Anterior cingulate cortex (tissue), 58 donors: ENCODE measurements at places on chromosomes 4 and X.

- no peak for DNase-seq
Measured at GRCh38 chr4:74189331-74190043, 31.6 kb downstream of the MTHFD2L start.

DNA sequence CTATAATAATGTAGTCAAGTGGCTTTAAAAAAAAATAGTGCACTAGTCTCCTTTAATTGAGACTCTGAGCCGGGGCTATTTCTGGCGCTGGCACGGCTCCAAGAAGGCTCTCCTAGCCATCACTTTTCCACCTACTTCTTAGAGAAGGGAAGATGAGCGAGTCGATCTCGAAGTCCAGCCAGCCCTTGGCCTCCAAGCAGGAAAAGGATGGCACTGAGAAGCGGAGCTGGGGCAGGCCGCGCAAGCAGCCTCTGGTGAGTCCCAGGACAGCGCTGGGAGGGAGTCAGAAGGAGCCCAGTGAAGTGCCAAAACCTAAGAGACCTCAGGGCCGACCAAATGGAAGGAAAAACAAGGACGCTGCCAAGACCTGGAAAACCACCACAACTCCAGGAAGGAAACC lies 531.9 kb downstream of the MAGEB5 start:
- no peak for DNase-seq

GRCh38 chrX:146755214-146755613 lies 54.4 kb upstream of the CXorf51B start:
- DNase-seq = no peak

DNA sequence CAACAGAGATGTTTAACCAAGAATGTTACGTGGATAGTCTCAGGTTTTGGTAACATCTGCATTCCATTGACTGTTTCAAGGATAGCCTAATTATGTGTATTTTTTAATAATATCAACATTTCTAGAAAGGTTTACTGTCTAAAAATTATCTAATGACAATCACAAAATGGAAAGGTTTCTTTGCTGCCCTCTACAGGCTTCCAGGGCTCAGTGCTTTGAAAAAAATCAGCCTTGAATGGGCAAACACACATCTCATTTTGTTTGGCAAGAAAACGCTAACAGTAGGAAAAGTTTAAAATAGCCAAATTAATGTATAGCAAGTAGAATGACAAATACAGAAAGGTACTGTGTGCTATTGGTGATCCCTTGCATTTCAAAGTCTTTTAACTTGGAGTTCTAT lies 223.4 kb upstream of the PRPS2 start:
- no peak for DNase-seq

- no peak for DNase-seq
Measured at GRCh38 chr4:1494416-1495315, 88.4 kb upstream of the NKX1-1 start.
